ENCODE measurements at places on chromosomes 5 and 9.

DNA sequence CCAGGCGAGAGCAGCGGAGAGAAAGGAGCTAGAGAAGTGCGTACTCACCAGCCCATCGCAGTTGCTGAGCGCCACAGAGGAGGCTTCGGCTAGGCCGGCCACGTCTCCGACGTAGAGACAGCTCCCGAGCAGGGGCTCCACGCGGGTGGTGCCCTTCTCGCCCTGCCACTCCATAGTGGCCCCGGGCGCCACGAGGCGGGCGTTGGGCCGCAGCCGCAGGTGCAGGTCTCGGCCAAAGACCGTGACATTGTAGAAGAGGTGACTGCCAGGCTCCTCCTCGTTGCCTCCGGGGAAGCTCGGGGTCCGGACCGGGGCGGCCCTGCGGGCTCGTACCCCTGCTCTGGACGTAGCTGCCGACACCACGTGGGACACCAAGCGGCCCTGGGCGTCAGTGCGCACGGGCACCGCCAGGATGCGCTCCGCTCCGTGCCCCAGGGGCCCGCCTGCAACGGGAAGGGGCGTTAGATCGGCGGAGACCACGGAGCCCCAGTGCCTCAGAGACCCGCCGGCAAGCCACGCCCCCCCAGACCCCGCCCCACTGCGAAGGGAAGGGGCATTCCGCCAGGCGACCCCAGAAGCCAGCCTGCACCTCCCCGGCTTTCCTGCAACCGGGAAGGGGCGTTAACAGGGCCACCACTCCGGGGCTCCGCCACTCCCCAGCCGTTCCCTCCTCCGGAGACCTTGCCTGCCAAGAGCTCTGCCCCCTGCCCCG, 1.4 kb downstream of the ADAMTS2 start:
- no peak for DNase-seq

- no peak for DNase-seq
These were observed at the start of gene PCDHGA4 for GRCh38 chr5:141354900-141355469. PCDHGA4 (plus strand) TSS chr5:141355021; CDS start chr5:141355108, 87 bp downstream.

DNA sequence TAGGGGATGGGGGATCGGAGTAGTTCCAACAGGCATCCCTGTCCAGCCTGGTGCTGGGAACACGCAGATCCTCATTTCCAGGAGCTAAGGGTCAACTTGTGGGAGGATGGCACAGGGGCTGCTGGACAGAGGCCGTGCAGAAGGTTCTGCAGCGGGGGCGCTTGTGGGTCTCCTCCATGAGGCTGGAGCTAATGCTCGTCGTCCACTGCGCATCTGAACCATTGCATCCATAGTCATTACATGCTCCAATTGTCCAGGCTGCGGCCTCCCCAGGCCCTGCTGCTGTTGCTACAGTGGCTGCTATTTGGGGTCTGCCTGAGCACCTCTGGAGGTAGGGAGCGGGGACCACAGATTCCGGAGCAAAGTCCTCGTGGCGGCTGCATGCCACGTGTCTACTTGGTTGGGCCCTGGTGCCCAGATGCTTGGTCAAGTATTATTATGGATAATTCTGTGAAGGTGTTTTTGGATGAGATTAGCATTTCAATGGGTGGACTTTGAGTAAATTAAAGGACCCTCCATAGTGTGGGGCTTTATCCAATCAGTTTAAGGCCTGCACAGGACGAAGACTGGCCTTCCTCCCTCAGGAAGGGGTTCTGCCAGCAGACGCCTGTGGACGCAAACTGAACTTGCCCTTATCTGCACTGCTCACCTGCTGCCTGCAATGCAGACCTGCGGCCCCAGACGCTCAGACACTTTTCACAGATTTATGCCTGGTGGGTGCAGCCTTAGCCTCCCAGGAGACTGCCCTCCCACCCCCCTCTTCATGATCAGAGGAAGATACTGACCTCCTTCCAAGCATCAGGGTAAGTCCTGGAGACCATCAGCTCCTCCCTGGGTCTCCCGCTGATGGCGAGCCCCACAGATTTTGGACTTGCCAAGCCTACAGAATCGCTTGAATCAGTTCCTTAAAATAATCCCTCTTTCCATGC, 127.5 kb upstream of the IRX4 start:
- no peak for DNase-seq

DNA sequence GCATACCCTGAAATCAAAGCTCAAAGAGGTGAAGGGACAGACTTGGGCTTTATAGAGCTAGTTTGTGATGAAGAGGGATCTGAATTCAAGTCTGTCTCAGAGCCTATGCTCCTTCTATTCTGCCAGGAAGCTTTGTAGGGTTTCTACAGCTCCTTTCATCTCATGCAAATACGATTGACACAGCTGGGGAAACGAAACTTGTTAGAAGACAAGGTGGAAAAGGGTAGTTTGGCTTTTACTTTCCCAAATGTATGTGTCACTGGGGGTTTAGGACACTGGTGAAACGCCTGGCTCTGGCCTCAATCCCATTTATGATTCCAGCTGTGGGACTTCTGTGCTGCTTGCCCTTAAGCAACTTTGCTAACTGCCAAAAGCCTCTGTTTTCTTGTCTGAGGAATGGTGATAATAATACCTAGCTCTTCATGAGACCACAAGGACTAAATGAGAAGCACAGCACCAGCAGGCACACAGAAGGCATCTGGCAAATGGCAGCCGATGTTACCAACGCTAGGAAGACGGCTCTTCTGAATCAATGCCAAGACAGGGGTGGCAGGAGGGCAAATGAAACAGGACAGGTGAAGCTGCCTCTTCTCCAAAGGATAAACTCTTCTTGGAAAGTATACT, 70.3 kb upstream of the EQTN start:
- DNase-seq = no peak

DNA sequence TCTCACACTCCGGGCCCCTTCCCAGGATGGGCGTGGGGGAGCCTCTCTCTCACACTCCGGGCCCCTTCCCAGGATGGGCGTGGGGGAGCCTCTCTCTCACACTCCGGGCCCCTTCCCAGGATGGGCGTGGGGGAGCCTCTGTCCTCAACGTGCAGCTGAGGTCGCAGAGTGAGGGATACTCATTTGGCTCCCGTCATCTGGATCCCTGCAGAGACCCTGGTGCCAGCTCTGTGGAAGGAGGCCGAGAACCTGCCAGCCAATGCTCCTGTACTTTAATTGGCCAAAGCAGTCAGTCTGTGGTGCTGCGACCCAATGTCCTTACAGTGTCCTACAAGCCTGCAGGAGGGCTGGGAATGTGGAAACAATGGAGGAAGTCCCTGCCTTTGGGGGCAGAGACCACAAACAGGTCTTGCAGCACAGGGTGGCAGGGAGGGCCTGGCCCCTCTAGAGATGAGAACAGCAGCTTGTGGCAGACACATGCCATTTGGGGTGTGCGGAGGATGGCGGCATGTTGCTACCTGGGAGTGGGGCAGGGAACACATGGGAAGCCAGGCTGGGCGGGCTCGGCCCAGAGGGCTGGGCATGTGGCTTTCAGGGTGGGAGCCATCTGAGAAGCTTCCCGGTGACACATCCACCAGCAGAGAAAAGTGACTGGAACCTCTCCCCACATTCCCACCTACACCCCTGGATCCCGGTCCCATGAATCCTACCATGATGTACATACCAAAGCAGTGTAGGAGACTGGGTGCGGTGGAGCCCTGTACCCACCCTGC, 13.6 kb upstream of the MRNIP start:
- DNase-seq = no peak

- DNase-seq = no peak
These were observed 38.0 kb downstream of the GADD45G start for GRCh38 chr9:89642789-89643188.

GRCh38 chr5:127571314-127572131, 54.1 kb downstream of the PRRC1 start:
- DNase-seq = no peak

DNA sequence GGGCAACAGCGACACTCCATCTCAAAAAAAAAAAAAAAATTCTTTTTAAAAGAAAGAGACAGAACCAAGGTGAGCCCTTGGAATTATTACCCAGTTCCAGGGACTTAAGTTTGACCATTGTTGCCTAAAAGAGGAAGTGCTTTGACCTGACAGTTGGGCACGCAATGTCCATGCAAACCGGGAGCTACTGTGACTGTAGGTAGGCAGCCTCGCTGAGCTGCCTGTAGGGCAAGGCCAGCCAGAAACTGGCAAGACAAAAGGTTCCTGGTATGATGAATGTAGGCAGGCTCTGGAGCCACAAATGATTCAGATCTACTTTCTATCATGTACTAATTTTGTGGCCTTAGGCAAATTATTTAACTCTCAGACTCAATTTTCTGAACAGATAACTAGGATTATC, 334.8 kb upstream of the ZNF462 start:
- no peak for DNase-seq

- DNase-seq = no peak
These were observed 184.5 kb upstream of the MAST4 start for GRCh38 chr5:66411701-66412100.

GRCh38 chr9:128192601-128193371, 1.4 kb upstream of the CIZ1 start:
- DNase-seq = peak; percentile 92

DNA sequence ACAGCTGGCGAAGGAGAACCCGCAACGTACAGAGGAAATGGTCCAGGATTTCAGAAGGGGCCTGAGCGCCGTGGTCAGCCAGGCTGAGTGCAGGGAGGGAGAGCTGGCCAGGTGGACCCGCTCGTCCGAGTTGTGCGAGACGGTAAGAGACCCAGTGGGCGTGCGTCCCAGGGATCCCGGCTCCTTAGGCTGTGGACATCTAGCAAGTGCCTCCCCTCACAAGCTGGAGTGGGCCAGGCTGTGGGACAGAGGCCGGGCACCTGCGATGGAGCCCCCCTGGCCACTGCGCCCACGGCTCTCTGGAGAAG, 29.5 kb upstream of the LRRC14B start:
- no peak for DNase-seq

GRCh38 chr5:113205807-113206206, 229.0 kb downstream of the TSSK1B start:
- no peak for DNase-seq

DNA sequence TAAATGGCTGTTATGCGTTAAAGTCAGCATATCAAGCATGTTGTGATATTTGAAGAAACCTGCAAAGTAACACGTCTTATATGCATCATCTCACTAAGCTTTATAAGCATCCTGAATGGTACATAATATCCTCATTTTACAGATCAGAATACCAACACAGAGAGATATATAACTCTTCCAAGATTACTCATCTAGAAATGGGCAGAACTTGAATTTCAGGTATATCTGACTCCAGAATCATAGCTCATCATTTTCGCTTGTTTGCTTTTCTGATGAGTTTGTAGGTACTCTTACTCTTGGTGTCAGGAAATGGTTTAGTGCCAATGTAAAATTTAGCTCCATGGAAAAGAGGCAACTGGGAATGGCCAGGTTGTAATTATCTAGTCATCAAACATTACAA, 232.3 kb upstream of the ANKH start:
- DNase-seq = no peak

- DNase-seq = no peak
These were observed 122.3 kb upstream of the ABCA1 start for GRCh38 chr9:105050296-105050695.

DNA sequence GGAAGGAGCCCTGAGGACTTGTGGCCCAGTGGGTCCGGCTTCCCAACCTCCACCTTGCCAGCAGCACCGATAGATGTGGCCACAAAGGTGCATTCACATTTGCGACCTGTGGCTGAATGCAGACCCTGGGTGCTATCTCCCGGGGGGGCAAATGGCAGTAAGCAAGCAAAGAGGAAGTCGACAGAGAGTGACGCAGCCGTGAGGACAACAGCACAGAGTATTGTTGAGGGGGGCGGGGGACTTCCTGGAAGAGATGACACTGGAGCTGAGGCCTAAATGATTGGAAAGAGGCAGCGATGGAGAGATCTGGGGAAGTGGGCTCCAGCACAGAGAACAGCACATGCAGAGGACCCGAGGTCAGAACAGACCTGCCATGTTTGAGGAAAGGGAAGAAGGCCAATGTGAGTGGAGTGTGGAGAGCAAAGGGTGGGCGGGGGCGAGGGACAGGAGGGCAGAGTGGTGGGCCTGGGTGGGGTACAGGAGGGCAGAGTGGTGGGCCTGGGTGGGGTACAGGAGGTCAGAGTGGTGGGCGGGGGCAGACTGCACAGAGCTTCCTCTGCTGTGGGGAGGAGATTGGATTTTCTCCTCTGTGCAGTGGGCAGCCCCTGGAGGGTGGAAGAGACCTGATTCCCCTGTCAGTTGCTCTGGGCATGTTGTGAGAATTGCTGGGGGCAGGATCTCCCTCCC, 42.6 kb downstream of the ADAMTS2 start:
- no peak for DNase-seq
